ENCODE measurements at places on chromosomes 3 and 15. TPM values are rescaled to one million over a fixed set of nuclear protein-coding genes. Genes with fewer than 3 reads are reported as not detected.

The PRSS50 gene
- not detected for total RNA-seq

The ASTE1 gene
- 4.9 TPM for total RNA-seq

The SPINT1 gene
- total RNA-seq, result not detected

DNA sequence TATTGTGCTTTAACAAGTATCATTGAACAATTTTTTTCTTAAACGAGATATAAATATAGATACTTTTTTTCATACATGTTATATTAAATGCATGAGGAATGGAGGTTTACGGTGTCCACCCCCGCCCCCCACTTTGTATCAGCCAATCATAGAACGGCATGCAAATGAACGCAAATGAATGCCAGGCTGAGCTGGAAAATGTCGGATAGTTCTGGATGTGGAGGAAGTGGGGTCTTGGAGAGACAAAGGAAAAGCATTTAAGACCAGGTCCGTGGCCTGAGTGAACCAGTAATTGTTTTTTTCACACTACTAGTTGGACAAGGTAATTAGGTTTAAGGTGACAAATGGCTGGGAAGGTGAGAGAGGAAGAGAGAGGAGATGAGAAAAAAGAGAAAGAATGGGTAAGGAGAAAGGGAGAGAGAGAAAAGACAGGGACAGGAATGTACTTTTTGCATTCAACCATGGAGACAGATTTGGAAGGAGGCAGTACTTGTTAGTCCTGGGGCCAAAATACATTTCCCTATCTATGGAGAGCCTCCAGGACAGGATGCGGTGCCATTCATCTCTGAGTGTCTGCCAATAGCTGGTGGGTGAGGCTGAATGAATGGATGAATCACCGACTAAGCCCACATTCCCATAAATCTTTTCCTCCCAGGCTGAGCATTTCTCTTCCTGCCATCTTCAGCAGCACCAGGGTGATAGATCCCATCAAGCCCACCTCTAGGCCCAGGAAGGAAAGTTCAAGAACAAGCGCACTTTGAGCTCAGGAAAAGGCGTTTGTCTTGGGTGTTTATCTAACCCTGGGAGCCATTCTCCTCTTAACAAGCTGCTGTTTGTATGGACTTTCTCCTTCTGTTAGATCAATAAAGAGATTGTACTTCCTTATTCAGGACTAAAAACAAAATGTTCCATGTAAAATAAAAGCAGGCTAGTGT, 1.4 kb upstream of the RAD18 start:
- H3K36me3 ChIP-seq, result peaks cover 9% of the 10 kb centered on the region
- H3K27ac ChIP-seq, result peak overlapping the region; percentile 5
- H3K27me3 ChIP-seq, result no peaks in the 10 kb centered on the region
- H3K4me1 ChIP-seq, result peaks cover 29% of the 10 kb centered on the region
- H3K4me3 ChIP-seq, result no peak overlapping the region

DNA sequence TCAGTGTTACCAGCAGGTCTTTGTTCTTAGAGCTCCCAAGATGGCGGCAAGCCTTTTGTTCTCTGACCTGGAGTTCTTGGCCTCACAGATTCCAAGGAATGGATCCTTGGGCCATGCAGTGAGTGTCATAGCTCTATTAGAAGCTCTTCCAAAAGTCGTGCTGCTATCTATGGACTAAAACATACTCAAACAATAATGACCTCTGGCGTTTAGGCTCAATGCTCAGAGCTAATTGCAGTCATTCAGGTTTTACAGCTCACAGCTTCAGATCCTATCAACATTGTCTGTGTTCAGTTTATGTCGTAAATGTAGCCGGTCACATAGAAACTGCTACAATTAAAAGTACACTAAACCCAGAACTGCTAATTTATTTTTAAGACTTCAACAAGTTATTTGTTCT, 22.2 kb downstream of the CCRL2 start:
- no peaks in the 10 kb centered on the region for H3K4me1 ChIP-seq
- H3K27me3 ChIP-seq, result no peaks in the 10 kb centered on the region
- no peaks in the 10 kb centered on the region for H3K36me3 ChIP-seq

DNA sequence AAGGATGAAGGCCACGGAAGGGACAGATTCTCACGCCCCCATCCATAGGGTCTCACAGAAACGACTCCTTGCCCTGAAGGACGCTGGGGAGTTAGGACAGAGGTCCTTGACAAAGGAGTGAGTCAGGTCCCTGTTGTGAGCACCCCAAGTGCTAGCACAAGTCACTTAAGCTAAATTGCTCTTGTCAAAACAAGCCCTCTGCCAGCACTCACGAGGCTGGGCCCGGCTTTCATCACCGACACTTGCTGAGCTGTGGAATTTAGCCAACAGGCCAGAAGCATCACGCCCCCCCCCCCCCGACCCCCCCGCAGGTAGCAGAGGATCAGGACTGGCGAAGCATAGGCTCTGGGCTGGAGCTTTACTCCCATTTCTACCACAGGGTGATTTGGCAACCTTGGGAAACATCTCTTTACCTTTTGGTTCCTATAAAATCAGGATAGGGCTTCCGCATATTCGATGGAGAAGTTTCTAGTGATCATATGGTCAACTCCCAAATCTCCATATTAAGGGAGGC, 75.4 kb downstream of the ADCY5 start:
- no peak for DNase-seq
- H3K4me1 ChIP-seq, result no peaks in the 10 kb centered on the region
- no peak overlapping the region for H3K27ac ChIP-seq
- no peaks in the 10 kb centered on the region for H3K27me3 ChIP-seq

GRCh38 chr3:130635978-130636377, 110.7 kb downstream of the PIK3R4 start:
- H3K27me3 ChIP-seq, result no peaks in the 10 kb centered on the region
- H3K27ac ChIP-seq, result no peak overlapping the region
- H3K36me3 ChIP-seq, result no peaks in the 10 kb centered on the region
- H3K4me1 ChIP-seq, result no peaks in the 10 kb centered on the region
- H3K4me3 ChIP-seq, result no peak overlapping the region

DNA sequence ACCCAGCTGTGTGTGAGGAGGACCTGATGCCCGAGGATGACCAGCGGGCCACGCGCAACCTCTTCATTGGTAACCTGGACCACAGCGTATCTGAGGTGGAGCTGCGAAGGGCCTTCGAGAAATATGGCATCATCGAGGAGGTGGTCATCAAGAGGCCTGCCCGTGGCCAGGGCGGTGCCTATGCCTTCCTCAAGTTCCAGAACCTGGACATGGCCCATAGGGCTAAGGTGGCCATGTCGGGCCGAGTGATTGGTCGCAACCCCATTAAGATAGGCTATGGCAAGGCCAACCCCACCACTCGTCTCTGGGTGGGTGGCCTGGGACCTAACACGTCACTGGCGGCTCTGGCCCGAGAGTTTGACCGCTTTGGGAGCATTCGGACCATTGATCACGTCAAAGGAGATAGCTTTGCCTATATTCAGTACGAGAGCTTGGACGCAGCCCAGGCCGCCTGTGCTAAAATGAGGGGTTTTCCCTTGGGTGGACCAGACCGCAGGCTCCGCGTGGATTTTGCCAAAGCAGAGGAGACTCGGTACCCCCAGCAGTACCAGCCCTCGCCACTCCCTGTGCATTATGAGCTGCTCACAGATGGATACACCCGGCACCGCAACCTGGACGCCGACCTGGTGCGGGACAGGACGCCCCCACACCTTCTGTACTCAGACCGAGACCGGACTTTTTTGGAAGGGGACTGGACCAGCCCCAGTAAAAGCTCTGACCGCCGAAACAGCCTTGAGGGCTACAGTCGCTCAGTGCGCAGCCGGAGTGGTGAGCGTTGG, 1.5 kb downstream of the RBM15B start:
- H3K36me3 ChIP-seq, result peaks cover 96% of the 10 kb centered on the region
- H3K27me3 ChIP-seq, result no peaks in the 10 kb centered on the region
- no peak overlapping the region for H3K27ac ChIP-seq
- peak overlapping the region; percentile 98 for H3K4me3 ChIP-seq

DNA sequence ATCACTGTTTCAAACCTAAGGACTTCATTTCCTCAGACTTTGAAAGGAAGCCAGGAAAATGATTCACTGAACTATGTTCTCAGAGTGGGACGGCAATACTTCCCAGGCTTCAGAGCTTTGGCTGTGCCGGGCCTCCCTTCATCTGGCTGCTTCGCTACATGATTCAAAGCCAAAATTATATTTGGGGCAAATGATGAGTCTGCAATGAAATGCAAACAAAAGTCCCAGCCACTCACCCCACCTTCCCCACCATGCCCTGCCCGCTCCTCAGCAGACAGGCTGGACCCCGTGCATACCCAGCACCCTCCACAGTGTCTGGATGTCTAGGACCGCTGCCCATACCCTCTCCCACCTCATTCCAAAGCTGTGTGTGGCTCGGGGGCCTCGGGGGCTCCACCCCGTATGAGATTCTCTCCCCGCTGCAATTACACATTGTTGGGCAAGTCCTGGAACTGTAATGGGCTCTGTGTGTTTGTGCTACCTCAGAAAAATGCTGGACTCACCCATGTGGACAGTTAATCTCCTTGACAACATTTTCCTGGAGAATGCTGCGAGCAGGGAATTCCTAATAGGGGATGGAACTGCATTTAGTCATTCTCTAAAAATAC, 32.2 kb downstream of the ATP10A start:
- peaks cover 40% of the 10 kb centered on the region for H3K4me1 ChIP-seq
- H3K27me3 ChIP-seq, result no peaks in the 10 kb centered on the region
- DNase-seq, result peak; percentile 94

- peak; percentile 67 for DNase-seq
- peaks cover 23% of the 10 kb centered on the region for H3K4me1 ChIP-seq
- H3K4me3 ChIP-seq, result no peak overlapping the region
- no peaks in the 10 kb centered on the region for H3K27me3 ChIP-seq
Observed at GRCh38 chr15:51726302-51727073, 11.0 kb downstream of the LYSMD2 start.

All from SJSA1 (cell line).